Sciatic nerve (tissue), 2 donors: ENCODE measurements at places on chromosomes 5 and 9. TPM values are rescaled to one million over a fixed set of nuclear protein-coding genes. Genes with fewer than 3 reads are reported as not detected.
A peak's percentile ranks its signal among the peaks of the same experiment; 100 is the strongest.

The BNC2 gene
- total RNA-seq, result 196 TPM

The RETREG1 gene
- 37.4 TPM for total RNA-seq

The FRMD3 gene
- 38.1 TPM for total RNA-seq

The PDCD1LG2 gene
- 3.0 TPM for total RNA-seq

The ADRA1B gene
- 1.6 TPM for total RNA-seq

GRCh38 chr9:35227284-35227683, 65.5 kb downstream of the UNC13B start:
- DNase-seq, result no peak

- DNase-seq, result no peak
Measured at GRCh38 chr5:82406205-82406773, 128.1 kb upstream of the RPS23 start.

DNA sequence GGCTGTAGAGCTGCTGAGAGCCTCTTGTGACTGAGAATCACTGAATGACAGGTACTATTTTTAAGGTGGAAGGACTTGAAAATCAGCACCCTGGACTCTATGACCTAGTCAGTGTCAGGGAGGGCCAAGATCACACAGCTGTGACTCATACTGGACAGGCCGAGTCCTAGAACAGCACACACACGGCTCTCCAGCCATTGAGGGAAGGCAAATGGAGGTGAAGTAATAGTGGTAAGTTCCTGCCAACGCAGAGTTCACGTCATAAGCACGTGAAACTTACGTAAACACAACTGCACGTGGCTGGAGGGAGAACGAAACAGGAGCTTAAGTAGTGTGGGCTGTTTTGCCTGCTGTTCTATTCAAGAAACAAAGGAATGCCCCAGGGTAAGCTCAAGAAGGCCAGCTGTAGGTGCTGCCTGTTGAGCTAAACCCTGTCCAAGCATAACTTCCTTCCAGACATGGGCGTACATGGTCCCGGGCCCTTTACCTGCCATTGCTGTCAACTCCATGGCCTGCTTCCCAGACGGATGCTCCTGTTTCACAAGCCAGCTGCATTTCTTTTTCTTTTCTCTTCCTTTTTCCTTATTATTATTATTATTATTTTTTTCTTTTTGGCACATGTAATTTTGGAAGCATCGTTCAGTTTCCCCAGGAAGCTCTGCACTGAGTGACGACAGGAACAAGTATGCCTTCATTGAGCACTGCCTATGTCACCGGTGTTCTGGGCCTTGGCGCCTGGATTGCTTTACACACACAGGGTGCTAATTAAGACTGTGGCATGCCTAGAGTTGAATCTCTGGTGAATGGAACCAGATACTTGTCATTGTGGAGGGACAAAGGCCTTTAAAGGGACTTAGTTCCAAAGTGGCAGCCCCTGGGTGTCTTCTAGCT, 10.2 kb upstream of the LCP2 start:
- peak; percentile 79 for DNase-seq

DNA sequence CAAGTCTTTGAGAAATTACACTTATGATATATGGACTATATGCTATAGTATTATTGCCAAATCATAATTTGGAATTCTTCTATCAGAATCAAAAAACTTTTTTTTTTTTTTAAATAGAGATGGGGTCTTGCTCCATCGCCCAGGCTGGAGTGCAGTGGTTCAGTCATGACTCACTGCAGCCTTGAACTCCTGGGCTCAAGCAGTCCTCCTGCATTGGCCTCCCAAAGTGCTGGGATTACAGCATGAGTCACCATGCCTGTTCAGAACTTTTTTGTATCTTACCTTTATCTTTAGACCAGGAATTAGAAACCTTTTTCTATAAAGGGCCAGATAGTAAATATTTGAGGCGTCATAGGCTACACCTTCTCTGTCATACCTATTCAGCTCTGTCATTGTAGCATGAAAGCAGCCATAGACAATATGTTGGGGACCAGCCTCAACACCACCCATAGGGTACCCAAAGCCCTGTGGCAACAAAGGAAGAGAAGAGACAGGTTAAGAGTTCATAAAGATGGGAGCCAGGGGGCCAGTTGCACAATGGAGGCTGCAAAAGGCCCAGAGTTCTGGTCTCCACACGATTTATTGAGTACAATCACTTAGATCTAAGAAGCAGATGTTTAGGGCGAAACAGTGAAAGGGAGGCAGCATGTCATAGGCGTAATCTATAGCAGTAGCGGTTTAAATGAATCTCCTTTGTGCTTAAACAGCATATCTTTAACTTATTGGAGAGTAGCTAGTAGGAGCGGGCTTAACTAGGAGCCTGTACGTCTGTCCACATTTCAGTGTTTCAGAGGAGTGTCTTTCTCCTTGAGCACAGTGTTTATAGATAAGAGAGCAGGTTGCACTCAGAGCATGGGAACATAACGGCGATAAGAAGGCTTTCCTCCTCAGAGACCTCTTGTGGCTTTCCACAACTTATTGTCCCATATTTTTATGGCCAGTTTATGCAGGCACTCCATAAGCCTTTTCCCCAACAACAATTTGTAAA, 12.5 kb downstream of the ECM2 start:
- DNase-seq, result no peak

- DNase-seq, result no peak
Measured at GRCh38 chr5:9374025-9374424, 171.8 kb downstream of the SEMA5A start.

- no peak for DNase-seq
Measured at GRCh38 chr9:114050226-114050568, 27.9 kb downstream of the AMBP start.

- no peak for DNase-seq
Measured at GRCh38 chr5:178249191-178249989, 16.8 kb upstream of the PHYKPL start.
